Smooth muscle cell of the pulmonary artery (primary cell): ENCODE measurements at places on chromosomes 2 and 18. TPM values are rescaled to one million over a fixed set of nuclear protein-coding genes. Genes with fewer than 3 reads are reported as not detected.

Gene RAMP1
- total RNA-seq = 2.3 and 3.7 TPM in 2 replicates

Gene L3MBTL4
- total RNA-seq = 0.13 TPM in 1 of 2 replicates, not detected in the other

Gene CYP27C1
- total RNA-seq = under 0.01 and 0.13 TPM in 2 replicates

Gene ATAD2B
- total RNA-seq = 8.5 and 10.7 TPM in 2 replicates

Gene SESTD1
- total RNA-seq = 65.1 and 82.7 TPM in 2 replicates

Gene RNF125
- 0.13 and 0.69 TPM in 2 replicates for total RNA-seq

Gene ELOA2
- total RNA-seq = not detected in 2 replicates

Gene VIL1
- not detected in 2 replicates for total RNA-seq

Gene C2orf66
- 0.20 and 0.59 TPM in 2 replicates for total RNA-seq

Gene KYNU
- 0.20 and 1.0 TPM in 2 replicates for total RNA-seq

Gene AQP4
- not detected in 2 replicates for total RNA-seq

Gene FHOD3
- total RNA-seq = 7.0 and 8.8 TPM in 2 replicates

Gene TLX2
- total RNA-seq = not detected in 2 replicates
